Liver (tissue), 10 donors: ENCODE measurements at places on chromosomes 2 and 18. TPM values are rescaled to one million over a fixed set of nuclear protein-coding genes. Genes with fewer than 3 reads are reported as not detected.

Gene PKP4
- polyA plus RNA-seq: 13.2 TPM

Gene CCDC85A
- polyA plus RNA-seq: 0.06 TPM

Gene CGREF1
- polyA plus RNA-seq: 13.0 TPM

Gene NPPC
- not detected for polyA plus RNA-seq

Gene PRSS56
- polyA plus RNA-seq: not detected

Gene TXNL4A
- 41.8 TPM for polyA plus RNA-seq

Gene POU3F3
- not detected for polyA plus RNA-seq

Gene CDH7
- not detected for polyA plus RNA-seq

Gene PARD3B
- polyA plus RNA-seq: 3.1 TPM

Gene LOXHD1
- polyA plus RNA-seq: not detected

Gene SFTPB
- not detected for polyA plus RNA-seq

Gene POTEC
- not detected for polyA plus RNA-seq

Gene FBXO15
- polyA plus RNA-seq: 0.23 TPM

Gene RNU2-63P
- not detected for polyA plus RNA-seq
